Stimulated activated CD4-positive, alpha-beta T cell treated with anti-CD3 and anti-CD28 coated beads, Interleukin-4, amount 100 ng/mL, for 1 hour (primary cell): ENCODE measurements at places on chromosomes 16 and 17.

DNA sequence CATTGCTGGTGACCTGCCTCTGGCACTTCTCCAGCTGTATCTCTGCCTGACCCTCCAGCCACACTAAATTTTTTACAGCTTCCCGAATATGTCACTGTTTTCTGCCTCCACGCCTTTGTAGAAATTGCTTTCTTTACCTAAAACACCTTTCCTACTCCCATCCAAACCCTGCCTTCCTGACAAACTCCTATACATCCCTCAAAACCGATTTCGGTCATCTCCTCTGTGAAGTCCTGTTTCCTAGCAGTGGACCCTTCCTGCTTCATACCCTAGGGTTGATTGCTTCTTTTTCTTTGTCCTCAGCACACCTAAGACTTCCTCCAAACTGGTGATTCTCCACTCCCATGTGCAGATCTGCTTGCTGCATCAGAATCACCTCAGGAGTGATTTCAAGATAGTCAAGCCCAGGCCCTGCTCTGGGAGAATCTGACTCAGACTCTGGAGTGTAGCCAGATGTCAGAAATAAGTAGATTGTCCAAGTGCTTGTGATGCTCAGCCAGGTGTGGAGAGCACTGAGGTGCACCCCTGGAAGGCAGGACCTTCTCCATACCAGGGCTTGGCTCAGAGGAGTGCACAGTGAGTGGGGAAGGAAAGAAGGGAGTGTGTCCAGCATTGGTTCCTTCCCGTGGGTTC is 184.2 kb downstream of the COPRS start:
- no peak for DNase-seq

DNA sequence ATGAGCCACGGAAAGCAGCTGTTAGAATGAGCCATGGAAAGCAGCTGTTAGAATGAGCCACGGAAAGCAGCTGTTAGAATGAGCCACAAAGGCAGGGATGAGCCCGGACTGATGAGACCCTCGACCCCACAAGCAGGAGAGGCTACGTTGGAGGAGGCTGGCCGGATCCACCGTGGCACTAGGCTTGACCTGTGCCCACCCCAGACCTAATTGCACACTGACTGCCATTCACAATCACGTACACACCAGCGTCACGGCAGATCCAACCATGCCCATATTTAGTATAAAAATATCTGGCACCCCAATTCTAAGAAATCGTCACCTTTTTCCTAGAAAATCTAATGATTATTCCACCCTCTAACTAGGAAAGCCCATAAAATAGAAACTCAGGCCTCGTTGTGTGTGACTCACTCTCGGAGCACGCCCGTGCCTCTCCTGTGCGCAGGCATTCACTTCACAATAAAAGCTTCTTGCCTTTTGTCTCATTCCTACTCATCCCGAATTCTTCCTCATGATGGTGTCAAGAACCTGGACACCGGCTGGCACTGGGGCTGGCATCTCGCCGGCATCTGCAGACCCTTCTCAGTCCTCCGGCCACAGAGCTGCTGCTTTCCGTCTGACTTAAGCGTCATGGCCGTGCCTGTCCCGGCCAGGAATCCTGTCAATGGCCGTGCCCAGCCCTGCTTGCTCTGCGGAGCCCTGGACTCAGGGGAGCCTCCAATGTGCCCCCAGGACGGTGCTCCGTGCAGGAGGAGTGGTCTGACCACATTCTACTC is 5.5 kb upstream of the SECTM1 start:
- DNase-seq = no peak

DNA sequence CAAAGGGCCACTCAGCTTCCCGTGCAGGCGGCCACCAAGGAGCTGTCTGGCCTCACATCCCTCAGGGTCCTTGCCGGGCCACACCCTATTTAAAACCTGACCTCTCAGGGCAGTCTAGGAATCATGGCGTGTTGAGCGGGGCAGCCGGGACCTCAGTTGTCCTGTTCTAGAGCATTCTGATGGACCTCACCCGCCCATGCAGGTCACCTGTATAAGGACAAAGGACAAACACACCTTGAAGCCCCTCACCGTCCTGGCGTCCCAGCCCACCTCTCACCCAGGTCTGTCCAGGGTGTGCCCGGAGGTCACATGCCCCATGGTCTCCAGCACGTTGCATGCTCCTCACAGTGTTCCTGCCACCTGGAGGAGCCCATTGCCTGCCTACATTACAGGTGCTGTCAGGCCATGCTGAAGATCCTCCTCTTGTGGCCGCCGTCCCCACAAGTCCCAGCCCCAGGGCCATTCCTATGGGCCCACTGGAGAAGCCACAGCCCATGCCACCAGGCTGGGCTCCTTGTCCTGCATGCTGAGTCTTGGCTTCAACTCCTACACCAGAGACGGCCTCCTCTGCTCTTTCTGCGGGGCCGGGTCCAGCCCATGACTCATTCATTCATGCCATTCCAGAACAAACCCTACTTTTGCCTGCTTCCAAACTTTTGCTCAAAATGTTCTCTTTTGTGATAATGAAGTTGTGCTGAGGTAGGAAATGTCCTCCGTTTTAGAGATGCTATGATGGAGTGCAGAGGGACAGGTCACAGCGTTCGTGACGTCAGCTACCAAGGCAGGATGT is 46.3 kb downstream of the PEMT start:
- DNase-seq = no peak

GRCh38 chr17:8012996-8013640 is 10.7 kb downstream of the GUCY2D start:
- no peak for DNase-seq

GRCh38 chr17:83186226-83186625 is 106.8 kb downstream of the METRNL start:
- DNase-seq = no peak

DNA sequence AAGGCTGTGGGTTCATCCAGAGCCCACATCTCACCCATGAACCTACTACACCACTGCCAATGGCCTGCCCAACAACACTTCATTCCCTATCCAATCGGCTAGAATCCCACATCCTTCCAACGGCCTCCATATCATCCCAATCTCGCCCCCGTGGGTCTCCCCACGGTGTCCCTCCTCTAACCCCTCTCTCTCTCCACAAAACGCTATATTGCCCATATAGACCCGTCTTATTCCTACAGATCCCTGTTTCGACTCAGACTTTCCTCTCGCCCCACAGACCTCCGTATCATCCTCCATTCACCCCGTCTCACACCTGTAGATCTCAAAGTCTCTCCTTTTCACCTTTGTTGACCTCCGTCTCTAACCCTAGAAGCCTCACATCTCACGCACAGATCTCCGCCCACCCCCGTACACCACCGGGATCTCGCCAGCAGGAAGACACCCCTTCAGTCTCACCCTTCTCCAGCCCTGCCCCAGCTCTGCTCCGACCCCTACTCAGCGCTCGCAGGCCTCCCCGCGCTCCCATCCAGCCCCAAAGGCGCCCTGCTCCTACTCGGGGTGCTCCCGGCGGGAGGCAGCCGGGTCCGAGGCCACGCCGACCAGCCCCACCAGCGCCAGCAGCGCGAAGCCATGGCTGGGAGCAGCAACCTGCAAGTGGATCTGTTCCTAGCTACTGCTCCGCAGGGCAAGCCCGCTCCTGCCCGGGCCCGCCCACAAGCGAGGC is at the start of gene FDXR:
FDXR (minus strand) TSS at position 682 of the 724 bp plus-strand sequence; CDS start at position 632, 50 bp downstream.
- no peak for DNase-seq

- no peak for DNase-seq
Observed at GRCh38 chr17:60993497-60993896, 315.8 kb downstream of the BCAS3 start.

GRCh38 chr17:28170771-28171170 is 128.3 kb downstream of the NLK start:
- no peak for DNase-seq

GRCh38 chr16:82091241-82091640 is 56.2 kb downstream of the HSD17B2 start:
- DNase-seq = no peak

- no peak for DNase-seq
Observed at GRCh38 chr17:48143629-48144028, 36.1 kb downstream of the SNX11 start.

GRCh38 chr17:31845291-31845690 is 13.8 kb downstream of the COPRS start:
- DNase-seq = no peak

- no peak for DNase-seq
Observed at GRCh38 chr17:18380471-18381157, 3.0 kb downstream of the EVPLL start.

- no peak for DNase-seq
Observed at GRCh38 chr16:72905581-72905980, 142.3 kb downstream of the ZFHX3 start.

GRCh38 chr16:57175896-57176295 is 9.9 kb downstream of the PSME3IP1 start:
- DNase-seq = no peak

- no peak for DNase-seq
Observed at GRCh38 chr16:57500578-57501111, 14.4 kb upstream of the DOK4 start.

DNA sequence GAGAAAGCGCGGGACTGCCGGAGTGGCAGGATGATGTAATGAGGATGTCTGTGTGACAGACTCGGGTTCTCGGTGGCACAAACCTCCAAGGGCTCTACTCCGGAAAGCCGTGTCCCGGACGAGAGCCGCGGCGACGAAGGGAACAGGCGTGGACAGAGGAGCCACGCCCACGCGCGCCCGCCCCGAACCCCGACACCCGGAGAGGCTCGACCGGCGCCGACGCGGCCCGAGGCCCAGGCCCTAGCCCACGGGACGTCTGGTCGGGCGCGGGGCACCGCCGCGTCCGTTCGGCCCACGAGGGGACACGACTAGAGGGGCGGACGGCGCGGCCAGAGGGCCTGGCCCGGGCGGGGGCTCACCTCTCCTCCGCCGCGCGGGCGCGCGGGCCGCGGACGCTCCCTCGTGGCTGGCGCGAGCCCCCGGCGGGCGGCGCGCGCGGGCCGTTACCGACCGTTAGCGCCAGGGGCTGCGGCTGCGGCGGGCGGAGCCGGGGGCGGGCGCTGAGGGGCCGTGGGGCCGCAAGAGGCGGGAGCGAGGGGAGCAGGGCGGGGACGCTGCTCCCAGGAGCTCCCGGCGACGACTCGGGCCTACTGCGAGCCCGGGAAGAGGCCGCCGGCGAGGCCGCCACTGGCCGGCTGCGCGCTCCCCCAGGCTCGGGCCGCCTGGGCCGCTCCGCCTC is 2.1 kb upstream of the IRX5 start:
- no peak for DNase-seq

DNA sequence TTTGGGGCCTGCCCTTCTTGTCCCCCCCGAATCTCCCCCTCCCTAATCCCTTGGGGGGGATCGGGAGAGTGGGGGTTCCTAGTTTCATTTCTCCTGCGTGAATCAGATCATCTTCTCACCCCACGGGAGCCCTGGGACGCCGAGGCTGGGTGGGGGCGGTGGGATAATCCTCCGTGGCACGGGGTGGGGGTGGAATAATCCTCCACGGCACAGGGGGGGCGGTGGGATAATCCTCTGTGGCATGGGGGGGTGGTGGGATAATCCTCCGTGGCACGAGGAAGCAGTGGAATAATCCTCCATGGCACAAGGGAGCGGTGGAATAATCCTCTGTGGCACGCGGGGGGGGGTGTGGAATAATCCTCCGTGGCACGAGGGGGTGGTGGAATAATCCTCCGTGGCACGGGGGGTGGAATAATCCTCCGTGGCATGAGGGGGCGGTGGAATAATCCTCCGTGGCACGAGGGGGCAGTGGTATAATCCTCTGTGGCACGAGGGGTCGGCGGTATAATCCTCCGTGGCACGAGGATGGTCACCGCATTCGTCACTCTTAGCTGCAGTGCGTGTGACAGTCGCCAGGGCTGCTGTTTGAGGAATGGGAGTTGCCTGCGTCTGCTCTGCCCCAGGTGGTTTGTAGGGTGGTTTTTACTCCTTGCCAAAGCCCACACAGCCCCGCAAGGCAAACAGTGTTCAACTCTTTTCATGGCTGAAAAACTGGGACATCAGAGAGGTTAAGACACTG is 156.9 kb downstream of the LAT start:
- DNase-seq = no peak

GRCh38 chr16:23323224-23324030 is 21.3 kb downstream of the SCNN1B start:
- no peak for DNase-seq

DNA sequence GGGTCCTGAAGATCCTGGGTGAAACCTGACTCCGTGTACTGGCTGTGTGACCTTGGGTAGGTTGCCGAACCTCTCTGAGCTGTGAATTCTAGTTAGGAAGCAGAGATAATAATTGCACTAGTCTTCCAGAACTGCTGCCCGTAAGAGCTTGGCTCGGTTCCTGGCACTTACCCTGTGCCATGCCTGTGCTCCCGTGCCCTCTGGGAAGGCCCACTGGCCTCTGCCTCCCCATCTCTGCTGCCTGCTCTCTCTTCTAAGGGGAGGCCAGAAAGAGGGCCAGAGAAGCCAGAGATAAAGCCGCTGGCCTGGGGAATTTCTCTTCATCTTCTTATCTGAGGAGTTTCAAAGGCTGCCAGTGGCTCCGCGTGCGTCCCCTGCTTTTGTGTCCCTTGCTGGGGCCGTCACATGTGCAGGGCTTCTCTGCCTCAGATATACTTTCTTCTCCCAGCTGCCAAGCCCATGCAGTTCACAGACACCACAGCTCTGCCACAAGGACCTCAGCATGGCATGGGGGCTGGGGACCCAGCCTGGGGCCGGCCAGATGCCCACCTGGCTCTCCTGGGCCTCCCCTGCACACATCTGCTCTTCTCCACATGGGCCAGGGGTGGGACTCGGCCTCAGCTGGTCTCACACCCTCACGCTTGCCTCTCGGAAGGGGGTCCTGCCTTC is 145.2 kb downstream of the SDK2 start:
- DNase-seq = no peak

GRCh38 chr17:2962729-2963128 is 100.7 kb downstream of the OR1D5 start:
- no peak for DNase-seq

GRCh38 chr17:7989781-7990655 is 12.4 kb upstream of the GUCY2D start:
- DNase-seq = peak; percentile 96

GRCh38 chr17:45431531-45432404 is 902 bp downstream of the ARHGAP27 start:
- DNase-seq = peak; percentile 71

DNA sequence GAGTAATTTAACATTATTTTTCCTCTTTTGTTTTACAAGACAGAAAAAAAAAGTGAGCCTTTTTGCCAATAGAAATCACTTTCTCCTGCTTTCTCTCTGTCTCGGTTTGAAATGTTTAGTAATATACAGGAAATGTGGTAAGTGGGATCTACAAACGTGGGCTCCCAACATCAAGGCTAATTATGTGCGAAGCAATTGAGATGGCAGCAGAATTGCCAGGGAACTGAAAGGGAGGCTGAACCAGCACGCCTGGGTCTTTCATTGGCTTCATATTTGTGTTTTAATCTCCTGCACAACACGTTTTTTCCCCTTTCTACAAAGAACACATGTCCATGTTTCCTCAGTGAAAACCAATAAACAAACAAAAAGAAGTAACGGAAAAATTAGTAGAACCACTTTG is 743.9 kb upstream of the SOX9 start:
- DNase-seq = no peak

- no peak for DNase-seq
Observed at GRCh38 chr16:28879261-28879840, 1.1 kb downstream of the ATP2A1 start.

- DNase-seq = no peak
Observed at GRCh38 chr16:46974352-46974751, 878 bp upstream of the DNAJA2 start.

- DNase-seq = no peak
Observed at GRCh38 chr17:36743130-36743529, 141.7 kb downstream of the MRM1 start.

- DNase-seq = no peak
Observed at GRCh38 chr16:14579266-14579665, 50.8 kb downstream of the PARN start.

- DNase-seq = no peak
Observed at GRCh38 chr17:27542841-27543463, 86.7 kb downstream of the KSR1 start.

- no peak for DNase-seq
Observed at GRCh38 chr16:77213542-77214106, 14.4 kb downstream of the SYCE1L start.

GRCh38 chr16:71796501-71797097 is 12.0 kb downstream of the AP1G1 start:
- DNase-seq = no peak
